ENCODE measurements at places on chromosomes 4 and X. TPM values are rescaled to one million over a fixed set of nuclear protein-coding genes. Genes with fewer than 3 reads are reported as not detected.

GRCh38 chr4:75099321-75099720 is 166.4 kb downstream of the PARM1 start:
- no peak overlapping the region for H3K27ac ChIP-seq
- DNase-seq = no peak
- H3K4me3 ChIP-seq = no peak overlapping the region
- H3K4me1 ChIP-seq = no peaks in the 10 kb centered on the region
- no peaks in the 10 kb centered on the region for H3K27me3 ChIP-seq

GRCh38 chr4:102663073-102663472 is 97.7 kb downstream of the MANBA start:
- no peaks in the 10 kb centered on the region for H3K27me3 ChIP-seq
- no peaks in the 10 kb centered on the region for H3K36me3 ChIP-seq
- DNase-seq = peak; percentile 84
- H3K4me1 ChIP-seq = peaks cover 14% of the 10 kb centered on the region
- no peak overlapping the region for H3K4me3 ChIP-seq

DNA sequence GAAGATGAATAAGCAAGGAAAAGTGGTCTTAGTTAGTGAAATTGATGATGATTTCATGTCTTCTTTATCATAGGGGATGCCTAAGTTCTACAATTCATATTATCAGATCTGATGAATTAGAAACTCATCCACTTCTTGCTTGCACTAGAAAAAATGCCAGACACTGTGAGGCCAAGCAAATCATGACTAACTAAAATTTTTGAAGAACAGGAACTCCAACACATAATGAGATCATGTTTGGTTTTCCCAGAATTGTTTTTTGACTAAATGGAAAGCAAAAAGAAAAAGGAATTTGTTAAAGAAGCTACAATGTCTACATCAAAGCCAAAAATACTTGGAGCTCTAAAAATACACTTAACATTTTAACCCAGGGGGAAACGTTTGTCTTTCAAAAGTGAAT is 120.4 kb downstream of the ARSF start:
- peaks cover 10% of the 10 kb centered on the region for H3K4me1 ChIP-seq

DNA sequence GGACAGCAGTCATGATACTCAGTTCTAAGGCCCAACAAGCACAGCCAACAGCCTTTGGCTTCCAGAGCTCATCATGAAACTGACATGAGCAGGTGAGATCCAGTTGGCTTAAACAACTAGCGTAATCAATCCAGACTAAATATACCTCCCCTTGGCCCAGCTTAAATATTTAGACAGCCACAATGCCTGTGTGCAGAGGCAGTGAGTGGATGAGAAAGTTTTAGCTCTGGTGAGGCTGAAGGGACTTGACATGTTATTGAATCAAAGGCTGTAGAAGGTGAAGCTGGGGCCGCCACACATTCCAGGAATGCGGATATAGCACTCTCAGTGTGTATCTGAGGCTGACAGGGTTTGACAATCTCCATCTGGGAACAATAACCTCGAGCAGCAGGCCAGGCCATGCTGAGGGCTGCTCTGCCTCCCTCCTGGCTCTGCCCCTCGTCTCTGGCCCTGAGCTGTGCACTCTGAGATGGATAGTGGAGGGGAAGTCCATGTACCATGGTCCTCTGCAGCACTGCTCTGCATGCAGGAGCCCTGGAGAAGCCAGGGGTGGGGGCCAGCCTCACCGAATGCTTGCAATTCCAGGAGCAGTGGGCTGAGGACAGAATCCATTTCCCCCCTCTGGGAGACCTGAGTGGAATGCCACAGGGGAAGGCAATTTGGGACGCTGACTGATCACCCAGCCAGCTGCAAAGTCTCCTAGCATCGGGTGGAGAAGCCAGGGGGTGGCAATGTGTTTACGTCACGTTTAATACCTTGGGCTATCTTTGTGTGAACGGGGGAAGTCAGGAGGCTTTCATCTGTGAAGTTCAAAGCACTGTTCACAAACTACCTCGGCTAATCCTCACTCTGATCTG is 37.3 kb upstream of the RASL11B start:
- H3K27ac ChIP-seq = no peak overlapping the region
- no peaks in the 10 kb centered on the region for H3K27me3 ChIP-seq
- no peaks in the 10 kb centered on the region for H3K36me3 ChIP-seq

GRCh38 chr4:143025081-143025704 is 159.5 kb upstream of the USP38 start:
- H3K4me1 ChIP-seq = no peaks in the 10 kb centered on the region
- H3K27ac ChIP-seq = no peak overlapping the region
- peak; percentile 53 for DNase-seq
- no peaks in the 10 kb centered on the region for H3K36me3 ChIP-seq
- H3K27me3 ChIP-seq = no peaks in the 10 kb centered on the region
- no peak overlapping the region for H3K4me3 ChIP-seq

GRCh38 chr4:186743261-186743660 is 19.6 kb upstream of the FAT1 start:
- H3K4me1 ChIP-seq = no peaks in the 10 kb centered on the region
- H3K36me3 ChIP-seq = no peaks in the 10 kb centered on the region
- DNase-seq = no peak
- H3K27ac ChIP-seq = no peak overlapping the region
- no peak overlapping the region for H3K4me3 ChIP-seq

DNA sequence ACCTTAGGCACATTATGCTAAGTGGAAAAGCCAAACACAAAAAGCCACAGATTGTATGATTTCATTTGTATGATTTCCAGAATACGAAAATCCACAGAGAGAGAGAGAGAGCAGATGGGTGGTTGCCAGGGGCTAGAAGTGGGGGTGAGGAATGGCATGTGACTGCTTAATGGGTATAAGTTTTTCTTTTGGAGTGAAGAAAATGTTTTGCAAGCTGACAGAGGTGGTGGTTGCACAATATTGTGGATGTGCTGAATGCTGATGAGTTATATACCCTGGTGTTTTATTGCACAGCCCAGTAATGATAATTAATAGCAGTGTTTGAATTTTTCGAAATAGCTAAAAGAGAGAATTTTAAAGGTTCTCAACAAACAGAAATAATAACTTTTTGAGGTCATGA is 386.1 kb upstream of the HS3ST1 start:
- H3K4me1 ChIP-seq = no peaks in the 10 kb centered on the region
- H3K4me3 ChIP-seq = no peak overlapping the region
- no peaks in the 10 kb centered on the region for H3K36me3 ChIP-seq
- H3K27me3 ChIP-seq = no peaks in the 10 kb centered on the region

DNA sequence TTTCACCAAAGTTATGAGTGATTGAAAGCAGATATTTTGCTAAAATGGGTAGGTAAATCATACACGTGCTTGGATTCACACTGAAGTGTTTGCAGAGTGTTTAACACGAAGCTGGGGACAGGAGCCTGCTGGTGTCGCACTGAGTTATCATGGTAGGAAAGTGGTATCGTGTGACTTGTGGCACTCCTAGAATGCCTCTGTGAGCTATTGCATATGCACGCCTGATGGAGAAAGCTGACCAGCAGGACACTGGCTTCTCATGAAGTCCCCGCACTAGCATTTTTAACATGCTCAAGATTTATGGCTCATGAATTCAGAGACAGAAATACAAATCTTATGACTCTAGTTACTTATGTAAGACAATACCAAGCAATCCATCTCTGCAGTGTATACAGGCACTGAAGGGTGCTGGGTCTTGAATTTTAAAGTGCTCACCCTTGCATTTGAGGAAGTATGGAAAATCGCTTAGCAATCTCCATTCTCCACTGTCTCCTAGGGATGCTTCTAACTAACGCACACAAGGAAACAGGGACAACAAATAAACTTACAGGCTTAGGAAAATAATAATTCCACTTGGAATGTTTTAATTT is 19.8 kb downstream of the VCX3B start:
- H3K27ac ChIP-seq = no peak overlapping the region
- H3K36me3 ChIP-seq = no peaks in the 10 kb centered on the region
- no peaks in the 10 kb centered on the region for H3K4me1 ChIP-seq
- DNase-seq = no peak

DNA sequence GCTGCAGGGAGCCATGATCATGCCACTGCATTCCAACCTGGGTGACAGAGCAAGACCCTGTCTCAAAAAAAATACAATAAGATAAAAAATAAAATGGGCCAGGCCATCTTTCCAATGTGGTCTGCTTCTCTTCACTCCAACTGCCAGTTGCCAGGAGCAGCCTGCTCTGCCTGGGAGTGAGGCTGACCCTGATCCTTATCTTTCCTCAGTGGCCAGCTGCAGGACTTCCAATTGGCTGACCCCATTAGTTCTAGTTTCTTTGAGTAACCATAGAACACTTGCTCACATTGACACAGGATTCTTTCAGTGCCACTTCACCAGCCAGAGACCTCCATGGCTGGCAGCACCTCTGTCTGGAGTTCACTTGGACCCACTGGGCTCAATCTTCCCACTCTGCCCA is 258.6 kb downstream of the MID1IP1 start:
- no peak overlapping the region for H3K27ac ChIP-seq
- H3K4me1 ChIP-seq = no peaks in the 10 kb centered on the region
- no peaks in the 10 kb centered on the region for H3K27me3 ChIP-seq
- DNase-seq = no peak

- H3K4me1 ChIP-seq = peaks cover 4% of the 10 kb centered on the region
- no peak for DNase-seq
- H3K4me3 ChIP-seq = no peak overlapping the region
- H3K36me3 ChIP-seq = peaks cover 2% of the 10 kb centered on the region
- no peak overlapping the region for H3K27ac ChIP-seq
- H3K27me3 ChIP-seq = no peaks in the 10 kb centered on the region
Observed at GRCh38 chr4:128284317-128284716, 3.3 kb downstream of the PGRMC2 start.

DNA sequence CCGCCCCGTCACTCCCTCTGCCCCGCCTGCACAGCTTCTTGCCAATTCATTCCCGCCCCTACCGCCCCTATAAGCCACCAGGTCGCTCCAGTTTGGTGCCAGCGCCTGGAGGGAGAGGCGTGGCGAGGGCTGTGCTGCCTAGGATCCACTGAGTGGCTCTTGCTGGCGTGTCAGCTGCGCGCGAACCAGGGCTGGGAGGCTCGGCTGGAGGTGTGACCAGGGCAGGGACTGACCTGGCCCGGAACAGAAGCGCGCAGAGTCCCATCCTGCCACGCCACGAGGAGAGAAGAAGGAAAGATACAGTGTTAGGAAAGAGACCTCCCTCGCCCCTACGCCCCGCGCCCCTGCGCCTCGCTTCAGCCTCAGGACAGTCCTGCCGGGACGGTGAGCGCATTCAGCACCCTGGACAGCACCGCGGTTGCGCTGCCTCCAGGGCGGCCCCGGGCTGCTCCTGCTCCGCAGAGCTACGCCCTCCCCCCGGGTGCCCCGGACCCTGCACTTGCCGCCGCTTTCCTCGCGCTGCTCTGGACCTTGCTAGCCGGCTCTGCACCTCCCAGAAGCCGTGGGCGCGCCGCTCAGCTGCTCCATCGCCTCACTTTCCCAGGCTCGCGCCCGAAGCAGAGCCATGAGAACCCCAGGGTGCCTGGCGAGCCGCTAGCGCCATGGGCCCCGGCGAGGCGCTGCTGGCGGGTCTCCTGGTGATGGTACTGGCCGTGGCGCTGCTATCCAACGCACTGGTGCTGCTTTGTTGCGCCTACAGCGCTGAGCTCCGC is at the start of gene GPR78:
Gene GPR78, plus strand, starts transcription at position 72 of the 773 bp plus-strand sequence. Its CDS starts 591 bp downstream, at position 663.
- H3K27me3 ChIP-seq = peaks cover 49% of the 10 kb centered on the region
- no peak within 1 kb of the TSS for H3K4me3 ChIP-seq
- no peaks in the 10 kb centered on the region for H3K4me1 ChIP-seq

The TGIF2LX gene
- total RNA-seq = not detected

The CLCN4 gene
- total RNA-seq = 7.2 TPM

The TXK gene
- total RNA-seq = not detected

The HSFX1 gene
- 0.75 TPM for total RNA-seq

The MAMLD1 gene
- 6.6 TPM for total RNA-seq

The MGARP gene
- 0.45 TPM for total RNA-seq

The AWAT2 gene
- not detected for total RNA-seq

The CDS1 gene
- total RNA-seq = 3.8 TPM

The HERC5 gene
- 23.0 TPM for total RNA-seq

The ALAS2 gene
- total RNA-seq = not detected

The NPNT gene
- total RNA-seq = 3.1 TPM

The EIF1AX gene
- 88.5 TPM for total RNA-seq

The FABP2 gene
- total RNA-seq = not detected

All from astrocyte (in vitro differentiated cells and primary cell).